T-helper 2 cell treated with Interferon-gamma antibody and Interleukin-4, amounts not matched to agents 5 μg/mL and 100 μg/mL, for 36 hours (primary cell): ENCODE measurements at places on chromosomes 2 and 18.

DNA sequence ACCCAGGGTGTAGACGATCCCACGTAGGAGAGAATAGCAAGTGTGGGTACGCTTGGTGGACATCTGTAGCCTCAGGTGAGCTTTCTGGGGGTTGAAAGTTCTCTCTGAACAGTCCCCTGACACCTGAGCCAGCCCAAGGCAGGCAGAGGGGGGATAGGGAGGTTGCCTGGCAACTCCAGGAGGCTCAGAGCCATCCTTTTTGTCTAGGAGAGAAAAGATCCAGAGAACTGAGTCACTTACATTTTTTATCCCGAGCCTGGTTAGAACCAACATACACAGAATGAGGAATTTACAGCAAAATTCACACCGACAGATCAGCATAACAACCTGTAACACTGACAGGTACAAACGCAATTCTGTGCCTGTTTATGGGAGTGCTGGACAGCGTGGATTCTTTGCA lies 113.2 kb downstream of the SH3BP4 start:
- no peak for DNase-seq

- no peak for DNase-seq
Measured at GRCh38 chr2:204971206-204971907, 426.1 kb downstream of the PARD3B start.

DNA sequence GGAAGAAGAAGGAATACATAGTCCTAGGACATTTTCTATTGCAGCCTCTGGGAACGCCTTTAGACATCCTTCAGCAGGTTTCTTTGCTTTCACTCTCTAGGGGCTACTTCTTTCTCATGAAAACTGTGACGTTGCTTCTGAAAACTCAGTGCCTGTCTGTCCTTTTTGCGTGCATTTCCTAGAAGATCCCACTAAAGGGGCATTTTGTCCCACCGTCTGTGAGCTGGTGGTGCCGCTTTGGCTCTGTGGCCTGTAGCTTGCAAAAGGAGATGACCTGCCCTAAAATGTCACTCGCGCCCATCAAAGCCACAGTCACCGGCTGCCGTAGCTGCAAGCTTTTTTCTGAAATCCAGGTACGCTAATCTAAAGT lies 579 bp downstream of the STAT4 start:
- no peak for DNase-seq

DNA sequence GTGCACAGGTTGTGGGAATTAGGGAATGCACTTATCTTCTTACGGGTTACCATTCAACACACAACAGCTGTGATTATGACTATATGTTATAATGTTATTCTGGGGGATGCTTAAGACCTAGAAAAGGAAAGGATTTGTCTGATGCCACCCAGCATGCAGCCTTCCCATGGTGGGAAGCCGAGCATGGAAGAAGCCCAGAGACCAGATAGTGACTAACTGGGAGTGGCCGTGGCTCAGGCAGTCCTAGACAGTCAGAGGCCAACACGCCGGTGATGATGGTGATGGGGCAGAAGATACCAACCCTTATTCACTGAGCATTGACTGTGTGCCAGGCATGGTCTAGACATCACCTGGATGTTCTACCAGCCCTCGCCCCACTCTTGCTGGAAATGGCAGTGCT lies 35.9 kb downstream of the CYRIA start:
- no peak for DNase-seq

DNA sequence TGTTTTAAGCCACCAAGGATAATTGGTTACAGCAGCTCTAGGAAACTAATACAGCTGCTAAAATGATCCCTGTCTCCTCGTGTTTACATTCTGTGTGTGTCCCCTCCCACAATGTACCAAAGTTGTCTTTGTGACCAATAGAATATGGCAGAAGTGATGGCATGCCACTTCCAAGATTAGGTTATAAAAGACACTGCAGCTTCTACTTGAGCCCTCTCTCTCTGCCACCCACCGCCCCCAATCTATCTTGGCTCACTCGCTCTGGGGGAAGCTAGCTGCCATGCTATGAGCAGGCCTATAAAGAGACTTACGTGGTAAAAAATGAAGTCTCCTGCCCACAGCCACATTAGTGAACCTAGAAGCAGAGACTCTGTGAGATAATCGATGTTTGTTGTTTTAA lies 3.5 kb upstream of the IL1F10 start:
- DNase-seq = no peak

GRCh38 chr2:233422050-233422639 lies 67.9 kb downstream of the DGKD start:
- DNase-seq = peak; percentile 49

DNA sequence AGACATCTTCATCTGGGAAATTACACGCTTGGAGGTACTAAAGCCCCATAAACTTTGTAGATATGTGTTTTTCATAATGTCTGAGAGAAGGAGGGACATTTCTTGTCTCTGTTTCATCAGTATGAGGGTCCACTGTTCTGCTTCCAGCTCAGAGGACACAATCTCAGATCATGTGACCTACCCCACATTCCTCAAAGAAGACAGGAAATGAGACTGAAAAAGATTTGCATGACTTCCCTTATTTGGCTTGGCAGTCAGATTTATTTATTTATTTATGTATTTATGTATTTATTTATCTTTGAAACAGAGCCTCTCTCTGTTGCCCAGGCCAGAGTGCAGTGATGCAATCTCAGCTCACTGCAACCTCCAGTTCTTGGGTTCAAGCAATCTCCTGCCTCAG lies 463.7 kb upstream of the RGPD4 start:
- DNase-seq = no peak

DNA sequence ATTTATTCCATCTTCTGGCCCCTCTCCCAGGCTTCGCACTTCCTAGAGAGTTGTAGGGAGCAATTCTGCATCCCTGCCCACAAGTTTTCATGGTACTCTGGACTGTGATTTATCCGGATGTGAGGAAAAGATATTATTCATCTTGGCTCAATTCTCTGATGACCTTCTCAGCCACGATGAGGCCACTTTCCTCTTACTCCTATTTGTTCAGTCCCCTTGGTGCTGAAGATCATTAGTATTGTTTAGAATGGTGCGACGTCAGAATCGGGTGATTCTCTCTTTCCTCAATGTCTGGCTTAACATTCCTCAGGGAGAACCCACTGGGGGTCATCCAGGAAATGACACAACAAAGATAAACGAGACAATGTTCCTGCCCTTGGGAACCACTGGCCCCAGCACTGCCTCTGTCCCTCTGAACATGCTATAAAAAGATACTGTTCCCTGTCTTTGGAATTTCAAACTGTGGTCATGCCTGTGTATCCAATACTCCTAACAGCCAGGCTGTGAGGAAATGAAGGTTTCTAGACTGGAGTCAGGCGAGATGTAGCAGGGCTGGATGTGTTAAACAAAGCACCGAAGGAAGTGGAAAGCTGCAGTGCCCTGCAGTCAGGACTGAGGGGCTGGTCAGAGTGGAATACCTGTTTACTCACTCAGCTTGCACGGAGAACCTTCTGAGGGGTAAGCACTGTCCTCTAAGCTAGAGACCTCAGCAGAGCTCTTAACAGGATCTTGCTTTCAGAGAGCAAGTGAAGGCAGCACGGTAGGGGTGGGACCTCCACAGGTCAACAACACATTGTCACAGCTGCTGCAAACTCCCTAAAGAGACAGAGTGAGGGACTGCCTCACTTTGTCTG lies 12.9 kb upstream of the GLI2 start:
- DNase-seq = no peak

GRCh38 chr2:10894264-10894935 lies 17.3 kb upstream of the KCNF1 start:
- DNase-seq = no peak

DNA sequence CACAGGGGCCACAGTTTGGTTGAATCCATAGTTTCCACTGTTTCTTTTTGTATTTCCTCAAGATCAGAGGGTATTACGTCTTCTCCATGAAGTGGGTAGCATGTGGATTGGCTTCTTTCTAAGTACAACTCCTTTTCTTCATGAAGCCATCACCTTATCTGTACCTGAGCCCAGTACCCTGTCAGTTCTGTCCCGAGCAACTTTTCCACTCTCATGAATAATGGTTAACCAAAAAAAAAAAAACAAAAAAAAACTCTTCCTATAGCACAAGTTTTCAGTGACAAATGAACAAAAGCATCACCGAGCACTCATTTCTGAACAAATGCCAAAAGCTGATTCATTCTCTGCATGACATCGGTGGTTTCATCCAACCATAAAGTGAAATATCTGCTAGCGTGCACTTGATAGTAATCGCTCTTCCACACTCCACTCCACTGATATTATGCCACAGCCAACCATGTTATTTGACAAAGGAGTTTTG lies 53.0 kb upstream of the CCDC150 start:
- no peak for DNase-seq

GRCh38 chr18:32237049-32237448 lies 47.2 kb downstream of the MEP1B start:
- DNase-seq = no peak

DNA sequence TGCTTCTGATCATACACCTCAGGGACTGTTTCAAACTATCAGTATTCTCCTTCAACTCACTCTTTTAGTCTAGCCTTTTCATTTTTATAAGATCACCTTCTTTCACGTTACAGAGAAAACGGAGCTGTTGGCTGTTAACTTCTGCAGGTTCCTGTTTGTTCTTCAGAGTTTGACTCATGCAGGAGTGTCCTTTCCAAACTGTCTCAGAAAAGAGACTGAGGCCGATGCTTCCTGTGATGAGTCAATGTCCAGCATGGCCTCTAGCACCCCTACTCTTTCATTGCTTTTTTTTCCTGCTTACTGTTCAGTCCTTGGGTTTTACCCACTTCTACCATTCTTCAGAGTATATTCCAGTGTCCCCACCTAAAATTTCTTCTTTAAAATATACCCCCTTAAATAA lies 240.8 kb upstream of the RGPD4 start:
- no peak for DNase-seq

GRCh38 chr2:84297155-84297554 lies 161.9 kb downstream of the SUCLG1 start:
- DNase-seq = no peak

- no peak for DNase-seq
Measured at GRCh38 chr2:120344976-120345581, 857 bp upstream of the INHBB start.

GRCh38 chr18:79989195-79989497 lies 783 bp upstream of the TXNL4A start:
- DNase-seq = no peak

DNA sequence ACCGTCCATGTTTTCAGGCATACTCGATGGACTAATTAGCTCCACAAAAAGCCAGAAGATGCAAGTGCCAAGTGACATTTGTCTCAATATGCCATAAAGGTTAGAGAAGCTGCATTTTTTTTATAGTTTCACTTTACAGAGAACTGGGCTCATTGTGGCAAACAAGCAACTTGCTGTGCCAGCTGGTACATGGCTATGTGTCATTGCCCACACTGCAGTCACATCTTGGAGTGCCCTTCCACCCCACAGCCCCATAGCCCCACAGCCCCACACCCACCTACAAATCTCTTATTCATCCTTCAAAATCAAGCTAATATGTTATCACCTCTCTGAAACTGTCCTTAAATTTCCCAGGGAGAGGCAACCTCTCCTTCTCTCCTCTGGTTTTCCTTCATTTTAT lies 451.9 kb downstream of the ARHGAP15 start:
- no peak for DNase-seq
